Nucleus accumbens (tissue), 56 donors: ENCODE measurements at places on chromosomes 16 and 17.
A peak's percentile ranks its signal among the peaks of the same experiment; 100 is the strongest.

- DNase-seq, result no peak
These were observed 33.7 kb downstream of the CRISPLD2 start for GRCh38 chr16:84853534-84853933.

- no peak for DNase-seq
These were observed 11.0 kb upstream of the OSGIN1 start for GRCh38 chr16:83942074-83942473.

- DNase-seq, result no peak
These were observed 7.6 kb upstream of the BAIAP3 start for GRCh38 chr16:1325673-1326371.

GRCh38 chr17:488993-489757, 136.6 kb upstream of the RPH3AL start:
- no peak for DNase-seq

- DNase-seq, result no peak
These were observed 266.7 kb downstream of the ENGASE start for GRCh38 chr17:79341222-79341780.

GRCh38 chr17:81807839-81808238, 3.9 kb downstream of the GCGR start:
- DNase-seq, result no peak

- peak; percentile 41 for DNase-seq
These were observed 122.6 kb downstream of the SOCS1 start for GRCh38 chr16:11133344-11133943.

- peak; percentile 67 for DNase-seq
These were observed 64.6 kb downstream of the USP32 start for GRCh38 chr17:60327134-60327900.

GRCh38 chr16:88331989-88332920, 50.5 kb upstream of the ZNF469 start:
- no peak for DNase-seq

DNA sequence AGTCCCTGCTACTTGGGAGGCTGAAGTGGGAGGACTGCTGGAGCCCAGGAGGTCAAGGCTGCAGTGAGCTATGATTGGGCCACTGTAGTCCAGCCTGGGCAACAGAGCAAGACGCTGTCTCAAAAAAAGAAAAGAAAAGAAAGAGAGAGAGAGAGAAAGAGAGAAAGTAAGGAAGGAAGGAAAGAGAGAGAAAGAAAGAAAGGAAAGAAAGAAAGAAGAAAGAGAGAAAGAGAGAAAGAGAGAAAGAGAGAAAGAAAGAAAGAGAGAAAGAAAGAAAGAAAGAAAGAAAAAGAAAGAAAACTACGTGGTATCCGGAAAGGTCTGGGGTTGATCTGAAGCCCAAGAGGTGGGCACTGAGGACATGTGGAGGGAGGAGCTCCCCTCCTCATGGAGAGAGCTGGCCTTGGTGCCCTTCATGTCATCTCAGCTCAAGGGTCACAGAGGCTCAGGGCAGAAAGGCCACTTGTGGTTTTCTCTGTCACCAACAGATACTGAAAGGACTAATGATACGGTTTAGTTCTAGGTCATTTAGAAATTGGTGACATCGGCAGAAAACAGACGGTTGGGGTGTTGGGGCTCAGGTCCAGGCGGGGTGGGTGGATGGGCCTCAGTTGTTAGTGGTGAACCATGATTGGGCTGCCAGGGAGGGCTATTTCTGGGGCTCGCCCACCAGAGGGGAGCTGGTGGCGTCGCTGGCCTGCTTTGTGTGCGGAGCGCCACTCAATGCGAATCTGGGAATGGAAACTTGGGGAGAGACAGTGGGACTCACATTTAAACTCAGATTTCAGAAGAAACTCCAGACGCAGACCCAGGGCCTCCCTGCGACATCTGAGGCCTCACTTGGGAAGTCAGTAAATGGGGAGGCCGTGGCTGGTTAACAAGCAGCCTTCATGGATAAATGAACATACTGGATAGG, 44.6 kb downstream of the FOXL1 start:
- no peak for DNase-seq

GRCh38 chr17:7237761-7238419, 1.4 kb downstream of the PHF23 start:
- peak; percentile 39 for DNase-seq

DNA sequence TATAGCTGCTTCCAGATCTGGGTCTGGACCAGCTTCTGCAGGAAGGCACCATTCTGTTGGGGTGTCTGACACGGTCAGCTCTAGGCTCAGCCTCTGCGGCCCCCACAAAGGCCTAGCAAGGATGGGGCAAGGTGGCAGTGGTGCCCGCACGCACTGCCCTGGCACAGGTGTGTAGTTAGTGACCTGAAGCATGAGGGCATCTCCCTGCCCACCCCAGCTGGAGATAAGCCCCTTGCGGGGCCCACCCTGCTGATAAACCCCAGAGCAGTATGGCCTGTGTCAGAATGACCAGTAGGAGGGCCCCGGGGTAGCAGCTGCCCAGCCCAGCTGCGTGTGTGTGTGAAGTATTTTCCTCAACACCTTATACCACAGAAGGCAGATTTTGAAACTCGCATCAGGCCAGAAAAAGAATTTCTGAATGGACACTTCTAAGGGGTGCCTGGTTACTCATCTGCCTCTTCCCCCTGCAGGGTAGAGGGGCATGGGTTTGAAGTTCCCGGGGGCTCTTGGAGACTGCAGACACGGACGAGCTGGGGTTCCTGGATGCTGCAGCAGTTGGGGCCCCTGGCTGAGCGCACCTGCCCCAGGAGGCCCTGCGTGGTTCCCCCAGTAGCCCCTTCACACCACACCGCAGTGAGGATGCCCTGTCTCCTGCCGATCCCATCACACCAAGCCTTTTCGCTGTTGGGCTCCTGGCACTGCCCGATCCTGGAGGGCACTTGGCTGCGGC, 4.5 kb downstream of the ARHGDIA start:
- DNase-seq, result no peak

GRCh38 chr16:86327321-86327720, 183.0 kb upstream of the FOXF1 start:
- no peak for DNase-seq

- no peak for DNase-seq
These were observed 2.4 kb downstream of the PGAP6 start for GRCh38 chr16:379183-379960.
